ENCODE measurements at places on chromosomes 13 and 19.
A peak's percentile ranks its signal among the peaks of the same experiment; 100 is the strongest.

- peak; percentile 62 for DNase-seq
- H3K4me1 ChIP-seq, result no peaks in the 10 kb centered on the region
- no peak overlapping the region for H3K27ac ChIP-seq
- H3K27me3 ChIP-seq, result no peaks in the 10 kb centered on the region
Measured at GRCh38 chr19:10260141-10260584, 8.1 kb downstream of the MRPL4 start.

GRCh38 chr13:25249001-25249543 lies 38.2 kb downstream of the MTMR6 start:
- no peaks in the 10 kb centered on the region for H3K36me3 ChIP-seq
- no peaks in the 10 kb centered on the region for H3K4me1 ChIP-seq
- no peak overlapping the region for H3K4me3 ChIP-seq
- no peak overlapping the region for H3K27ac ChIP-seq

DNA sequence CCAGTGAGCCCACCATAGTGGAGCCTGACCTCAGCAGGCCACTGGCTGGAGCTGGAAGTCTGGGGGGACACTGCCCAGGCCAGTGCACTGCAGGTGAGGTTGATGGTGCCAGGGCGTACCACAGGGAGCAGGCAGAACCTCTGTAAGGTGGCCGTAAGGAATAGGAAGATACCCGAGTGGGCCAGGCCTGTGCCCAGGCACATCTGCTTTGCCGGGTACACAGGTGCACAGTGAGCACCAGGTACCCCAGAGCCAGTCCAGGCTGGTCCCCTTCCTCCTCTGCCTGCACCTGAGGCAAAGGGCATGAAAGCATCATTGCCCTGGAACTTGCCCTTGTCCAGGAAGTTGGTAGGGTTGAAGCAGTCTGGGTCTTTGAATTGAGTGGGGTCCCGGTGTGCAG lies 9.5 kb downstream of the EGLN2 start:
- no peak for DNase-seq
- H3K36me3 ChIP-seq, result peaks cover 30% of the 10 kb centered on the region
- no peak overlapping the region for H3K4me3 ChIP-seq
- H3K27me3 ChIP-seq, result no peaks in the 10 kb centered on the region
- peaks cover 25% of the 10 kb centered on the region for H3K4me1 ChIP-seq

GRCh38 chr13:25899464-25899863 lies 152.4 kb downstream of the SHISA2 start:
- no peaks in the 10 kb centered on the region for H3K36me3 ChIP-seq
- no peak overlapping the region for H3K4me3 ChIP-seq
- H3K4me1 ChIP-seq, result no peaks in the 10 kb centered on the region
- no peak for DNase-seq

GRCh38 chr13:50098693-50099092 lies 83.4 kb downstream of the KCNRG start:
- H3K27ac ChIP-seq, result no peak overlapping the region
- no peak overlapping the region for H3K4me3 ChIP-seq
- no peaks in the 10 kb centered on the region for H3K36me3 ChIP-seq
- no peaks in the 10 kb centered on the region for H3K4me1 ChIP-seq
- peak; percentile 9 for DNase-seq

DNA sequence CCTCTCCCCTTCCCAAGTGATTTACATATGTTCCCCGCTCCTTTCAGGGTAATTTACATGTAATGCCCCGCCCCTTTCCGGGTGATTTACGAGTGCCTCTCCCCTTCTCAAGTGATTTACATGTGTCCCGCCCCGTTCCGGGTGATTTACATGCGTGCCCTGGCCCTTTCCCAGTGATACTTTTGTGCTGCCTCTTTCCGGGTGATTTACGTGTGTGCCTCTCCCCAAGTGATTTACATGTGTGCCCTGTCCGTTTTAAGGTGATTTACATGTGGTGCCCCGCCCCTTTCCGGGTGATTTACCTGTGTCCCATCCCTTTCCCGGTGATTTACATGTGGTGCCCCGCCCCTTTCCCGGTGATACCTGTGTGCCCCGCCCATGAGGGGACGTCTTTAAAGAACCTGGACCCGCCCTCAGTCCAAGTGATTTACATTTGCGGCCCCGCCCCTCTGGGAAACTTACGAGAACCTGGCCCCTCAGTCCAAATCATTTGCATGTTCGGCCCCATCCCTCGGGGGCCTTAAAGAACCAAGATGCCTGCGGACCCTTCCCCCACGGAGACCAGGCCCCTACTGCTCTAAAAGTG lies 559 bp upstream of the LENG9 start:
- peaks cover 22% of the 10 kb centered on the region for H3K36me3 ChIP-seq
- peaks cover 22% of the 10 kb centered on the region for H3K4me1 ChIP-seq
- H3K27me3 ChIP-seq, result no peaks in the 10 kb centered on the region

DNA sequence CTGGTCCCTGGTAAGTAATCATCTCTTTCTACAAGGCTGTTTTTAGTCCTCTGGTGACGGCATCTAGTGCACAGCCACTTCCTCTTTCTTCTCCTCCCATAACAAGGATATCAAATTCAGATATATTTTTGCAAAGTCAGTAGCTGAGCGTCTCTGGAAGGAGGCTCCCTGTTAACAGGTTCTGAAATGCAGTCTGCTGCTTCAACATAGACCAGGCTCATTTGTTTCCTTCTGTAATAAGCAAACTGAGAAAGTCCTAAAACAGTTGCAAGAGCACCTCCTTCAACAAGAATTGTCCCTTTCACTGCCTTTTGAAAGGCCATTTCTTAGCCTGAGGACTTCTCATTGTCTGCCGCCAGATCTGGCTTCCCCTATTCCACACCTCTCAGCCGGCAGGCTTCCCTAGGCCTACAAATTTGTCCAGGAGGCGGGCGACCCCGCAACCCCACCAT lies 7.4 kb upstream of the ZSCAN5A start:
- H3K27ac ChIP-seq, result no peak overlapping the region
- no peaks in the 10 kb centered on the region for H3K36me3 ChIP-seq
- no peak for DNase-seq
- no peaks in the 10 kb centered on the region for H3K4me1 ChIP-seq
- H3K4me3 ChIP-seq, result no peak overlapping the region
- H3K27me3 ChIP-seq, result no peaks in the 10 kb centered on the region

DNA sequence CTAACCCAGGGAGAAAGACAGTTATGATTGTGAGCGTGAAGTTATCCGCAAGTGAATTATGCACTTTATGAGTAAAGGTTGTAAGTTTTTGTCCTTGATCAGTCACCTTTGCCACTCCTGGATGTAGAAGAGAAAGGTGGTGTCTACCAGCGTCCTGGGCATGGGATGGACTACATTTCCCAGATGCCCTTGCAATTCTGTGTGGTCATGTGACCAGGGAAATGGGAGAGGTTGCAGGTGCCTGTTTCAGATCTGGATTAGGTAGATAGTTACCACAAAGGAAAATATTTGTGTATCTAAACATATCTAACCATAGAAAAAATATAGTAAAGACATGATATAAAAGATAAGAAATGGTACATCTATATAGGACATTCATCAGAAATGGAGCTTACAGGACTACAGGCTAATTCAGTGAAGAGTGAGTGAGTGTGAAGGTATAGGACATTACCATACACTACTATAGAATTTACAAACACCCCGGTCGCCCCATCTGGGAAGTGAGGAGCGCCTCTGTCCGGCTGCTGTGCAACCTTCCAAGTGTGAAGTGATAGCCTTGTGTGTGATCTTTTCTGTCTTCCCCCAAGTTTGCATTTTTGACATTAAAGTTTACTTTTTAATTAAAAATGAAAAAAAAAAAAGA lies 51.6 kb upstream of the CACNA1A start:
- no peak overlapping the region for H3K4me3 ChIP-seq
- H3K27me3 ChIP-seq, result no peaks in the 10 kb centered on the region
- H3K27ac ChIP-seq, result no peak overlapping the region
- DNase-seq, result no peak

DNA sequence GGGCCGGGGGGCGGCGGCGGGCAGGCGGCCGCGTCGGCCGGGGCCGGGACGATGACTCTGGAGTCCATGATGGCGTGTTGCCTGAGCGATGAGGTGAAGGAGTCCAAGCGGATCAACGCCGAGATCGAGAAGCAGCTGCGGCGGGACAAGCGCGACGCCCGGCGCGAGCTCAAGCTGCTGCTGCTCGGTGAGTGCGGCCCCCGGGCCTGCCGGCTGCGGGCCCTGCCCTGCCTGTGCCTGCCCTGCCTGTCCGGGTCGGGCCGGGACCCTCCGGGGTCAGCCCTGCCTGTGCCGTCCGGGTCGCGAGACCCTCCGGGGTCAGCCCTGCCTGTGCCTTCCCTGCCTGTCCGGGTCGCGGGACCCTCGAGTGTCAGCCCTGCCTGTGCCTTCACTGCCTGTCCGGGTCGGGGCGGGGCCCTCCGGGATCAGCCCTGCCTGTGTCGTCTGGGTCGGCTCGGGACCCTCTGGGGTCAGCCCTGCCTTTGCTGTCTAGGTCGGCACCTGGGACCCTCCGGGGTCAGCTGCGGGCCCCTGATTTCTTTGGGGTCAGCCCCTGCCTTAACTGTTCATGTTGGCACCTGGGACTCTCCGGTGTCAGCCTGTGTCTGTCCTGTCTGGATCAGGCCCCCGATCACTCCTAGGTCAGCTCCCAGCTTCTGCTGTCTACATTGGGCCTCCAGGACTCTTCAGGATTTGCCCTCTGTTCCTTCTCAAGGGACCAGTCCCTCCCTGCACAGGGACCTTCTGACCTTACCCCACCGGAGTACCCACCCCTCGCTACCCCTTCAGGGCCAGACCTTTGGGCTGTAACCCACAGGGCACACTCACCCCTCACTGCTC lies 659 bp downstream of the GNA11 start:
- peak overlapping the region; percentile 80 for H3K27ac ChIP-seq
- no peaks in the 10 kb centered on the region for H3K27me3 ChIP-seq
- H3K36me3 ChIP-seq, result no peaks in the 10 kb centered on the region
- peak; percentile 19 for DNase-seq
- H3K4me3 ChIP-seq, result peak overlapping the region; percentile 91

DNA sequence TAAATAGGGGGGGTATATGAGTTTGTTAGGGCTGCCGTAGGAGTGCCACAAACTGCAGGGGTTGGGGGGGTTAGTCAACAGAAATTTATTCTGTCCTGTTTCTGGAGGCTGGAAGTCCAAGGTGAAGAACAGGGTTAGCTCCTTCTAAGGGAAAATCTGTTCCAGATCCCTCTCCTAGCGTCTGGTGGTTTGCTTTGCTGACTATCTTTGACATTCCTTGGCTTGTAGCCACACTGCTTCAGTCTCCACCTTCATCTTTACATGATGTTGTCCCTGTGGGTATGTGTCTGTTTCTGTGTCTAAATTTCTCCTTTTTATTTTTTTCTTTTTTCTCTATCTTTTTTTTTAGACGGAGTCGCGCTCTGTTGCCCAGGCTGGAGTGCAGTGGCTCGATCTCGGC lies 8.1 kb upstream of the ICAM1 start:
- no peak overlapping the region for H3K4me3 ChIP-seq
- no peak for DNase-seq
- H3K36me3 ChIP-seq, result peaks cover 8% of the 10 kb centered on the region
- H3K4me1 ChIP-seq, result no peaks in the 10 kb centered on the region

DNA sequence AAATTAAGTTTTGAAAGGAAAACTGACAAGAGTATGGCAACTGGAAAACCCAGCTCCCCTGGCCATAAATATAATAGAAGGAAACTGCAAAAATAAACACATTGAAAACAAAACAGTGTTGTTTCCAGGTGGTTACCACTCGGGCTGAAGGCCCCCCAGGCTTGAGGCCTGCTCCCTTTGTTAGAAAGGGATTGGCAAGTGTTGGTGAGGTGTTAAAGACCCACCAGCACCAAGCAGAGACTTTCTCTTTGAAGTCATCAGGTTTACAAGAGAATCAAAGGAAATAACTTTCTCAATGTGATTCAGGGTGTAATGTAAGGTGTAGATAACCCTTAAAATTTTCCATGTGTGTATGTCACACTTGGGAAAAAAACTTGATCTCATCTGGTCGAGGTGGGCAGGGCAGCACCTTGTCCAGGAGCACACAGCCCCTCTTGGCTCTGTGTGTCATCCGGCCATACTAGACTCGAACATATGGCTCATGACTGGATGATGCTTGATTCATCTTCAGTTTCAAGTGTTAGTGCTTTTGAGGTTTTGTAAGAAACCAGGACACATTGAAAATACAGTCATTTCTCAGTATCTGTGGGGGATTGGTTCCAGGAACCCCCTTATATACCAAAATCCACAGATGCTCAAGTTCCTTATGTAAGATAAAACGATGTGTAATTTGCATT lies 7.8 kb downstream of the ACTN4 start:
- DNase-seq, result no peak
- no peaks in the 10 kb centered on the region for H3K36me3 ChIP-seq
- H3K27ac ChIP-seq, result peak overlapping the region; percentile 88
- peaks cover 58% of the 10 kb centered on the region for H3K4me1 ChIP-seq
- no peak overlapping the region for H3K4me3 ChIP-seq

DNA sequence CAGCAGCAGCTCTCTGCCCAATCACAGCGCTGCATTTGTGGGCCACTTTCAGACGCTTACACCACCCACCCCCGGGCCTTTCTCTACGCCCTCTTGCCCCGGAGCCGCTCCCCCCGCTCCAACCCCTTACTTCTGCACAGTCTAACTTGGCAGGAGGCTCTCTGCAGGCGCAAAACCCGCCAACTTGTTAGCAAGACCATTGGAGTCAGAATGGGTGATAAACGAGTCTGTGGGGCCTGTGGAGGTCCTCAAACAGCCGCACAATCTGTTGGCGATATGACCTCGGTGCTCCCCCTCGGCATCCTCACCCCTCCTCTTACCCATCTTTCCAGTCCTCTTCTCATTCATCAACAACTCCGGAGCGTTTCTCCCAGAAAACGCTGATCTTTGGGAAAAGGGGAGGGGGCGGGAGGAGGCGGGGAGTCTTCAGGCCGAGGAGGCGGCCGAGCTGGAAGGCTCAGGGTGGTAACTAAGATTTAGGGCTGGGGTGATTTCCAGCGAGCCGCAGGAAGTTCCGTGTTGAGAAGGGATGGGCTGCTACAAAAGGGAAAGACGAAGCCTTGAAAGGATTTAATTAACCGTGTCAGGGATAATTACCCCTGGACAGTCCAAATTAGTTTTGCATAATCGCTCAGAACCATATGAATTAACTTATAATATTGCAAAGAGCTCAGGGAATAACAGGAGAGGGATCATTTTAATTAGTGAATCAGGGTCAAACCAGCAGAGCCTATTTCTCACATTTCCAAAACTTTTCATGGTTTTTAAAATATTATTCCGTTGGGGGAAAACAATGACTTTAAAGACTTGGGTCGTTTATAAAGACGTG lies 4.1 kb downstream of the SOX21 start:
- H3K4me3 ChIP-seq, result no peak overlapping the region
- H3K4me1 ChIP-seq, result no peaks in the 10 kb centered on the region
- H3K27ac ChIP-seq, result no peak overlapping the region
- H3K36me3 ChIP-seq, result no peaks in the 10 kb centered on the region
- H3K27me3 ChIP-seq, result peaks cover 81% of the 10 kb centered on the region

- H3K4me1 ChIP-seq, result no peaks in the 10 kb centered on the region
- H3K27ac ChIP-seq, result peak overlapping the region; percentile 35
- peak overlapping the region; percentile 41 for H3K4me3 ChIP-seq
- H3K27me3 ChIP-seq, result no peaks in the 10 kb centered on the region
- peak; percentile 39 for DNase-seq
Measured at GRCh38 chr13:35470671-35471661, 5.5 kb downstream of the MAB21L1 start.

Measured in fibroblast of lung (primary cell).